Activated CD4-positive, CD25-positive, alpha-beta regulatory T cell (primary cell): ENCODE measurements at places on chromosomes 7 and 10.

DNA sequence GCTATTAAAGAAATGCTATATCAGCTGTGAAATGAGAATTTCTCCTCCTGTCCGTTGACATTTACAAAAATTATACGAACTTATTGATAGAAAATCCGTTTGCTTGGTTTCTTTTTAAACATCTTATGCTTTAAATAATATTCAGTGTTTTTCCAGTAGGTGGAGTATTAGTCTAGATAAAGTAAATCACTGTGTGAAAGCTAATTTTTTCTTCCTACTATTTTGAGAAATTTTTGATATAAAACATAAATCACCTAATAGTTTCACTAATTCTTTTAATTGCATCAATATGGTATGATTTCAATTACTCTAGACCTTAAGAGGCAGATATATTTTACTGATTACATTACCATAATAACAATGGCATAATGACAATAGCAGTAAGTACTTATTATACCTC is 335.2 kb upstream of the C7orf33 start:
- DNase-seq: no peak

- DNase-seq: no peak
Observed at GRCh38 chr7:28815369-28815927, 142.7 kb downstream of the TRIL start.

DNA sequence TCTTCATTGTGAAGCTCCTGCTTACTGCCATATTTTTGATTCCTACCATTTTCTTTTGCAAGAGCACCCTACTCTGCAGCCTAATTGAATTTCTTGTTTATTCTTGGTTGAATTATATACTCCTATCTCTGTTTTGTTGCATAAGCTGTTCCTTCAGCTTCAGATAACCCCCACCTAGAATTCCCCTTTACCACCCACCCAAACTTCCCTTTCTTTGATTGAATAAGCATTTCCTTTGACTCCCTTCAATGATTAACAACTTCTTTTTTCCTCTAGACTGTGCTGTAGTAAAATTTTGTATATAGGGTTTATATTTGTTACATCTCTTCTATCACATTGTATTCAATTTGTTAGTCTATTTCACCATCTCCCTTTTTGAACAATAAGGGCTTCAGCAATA is 168.1 kb downstream of the GPR37 start:
- DNase-seq: no peak

DNA sequence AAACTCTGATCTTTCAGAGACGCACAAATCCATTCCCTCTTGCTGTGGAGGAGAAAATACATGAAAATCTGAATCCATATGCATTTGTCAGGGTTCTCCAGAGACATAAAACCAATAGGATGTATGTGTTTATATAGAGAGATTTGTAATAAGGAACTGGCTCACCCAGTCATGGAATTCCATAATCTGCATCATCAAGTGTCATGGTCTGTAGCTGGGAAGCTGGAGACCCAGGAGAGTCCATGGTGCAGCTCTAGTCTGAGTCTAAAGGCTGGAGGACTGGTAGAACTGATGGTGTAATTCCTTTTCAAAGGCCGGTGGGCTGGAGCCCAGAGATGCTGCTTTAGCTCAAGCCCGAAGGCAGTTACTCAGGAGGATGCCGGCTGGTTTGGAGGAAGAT is 134.0 kb downstream of the TCF7L2 start:
- DNase-seq: no peak

GRCh38 chr7:3028758-3029093 is 14.9 kb downstream of the CARD11 start:
- no peak for DNase-seq

DNA sequence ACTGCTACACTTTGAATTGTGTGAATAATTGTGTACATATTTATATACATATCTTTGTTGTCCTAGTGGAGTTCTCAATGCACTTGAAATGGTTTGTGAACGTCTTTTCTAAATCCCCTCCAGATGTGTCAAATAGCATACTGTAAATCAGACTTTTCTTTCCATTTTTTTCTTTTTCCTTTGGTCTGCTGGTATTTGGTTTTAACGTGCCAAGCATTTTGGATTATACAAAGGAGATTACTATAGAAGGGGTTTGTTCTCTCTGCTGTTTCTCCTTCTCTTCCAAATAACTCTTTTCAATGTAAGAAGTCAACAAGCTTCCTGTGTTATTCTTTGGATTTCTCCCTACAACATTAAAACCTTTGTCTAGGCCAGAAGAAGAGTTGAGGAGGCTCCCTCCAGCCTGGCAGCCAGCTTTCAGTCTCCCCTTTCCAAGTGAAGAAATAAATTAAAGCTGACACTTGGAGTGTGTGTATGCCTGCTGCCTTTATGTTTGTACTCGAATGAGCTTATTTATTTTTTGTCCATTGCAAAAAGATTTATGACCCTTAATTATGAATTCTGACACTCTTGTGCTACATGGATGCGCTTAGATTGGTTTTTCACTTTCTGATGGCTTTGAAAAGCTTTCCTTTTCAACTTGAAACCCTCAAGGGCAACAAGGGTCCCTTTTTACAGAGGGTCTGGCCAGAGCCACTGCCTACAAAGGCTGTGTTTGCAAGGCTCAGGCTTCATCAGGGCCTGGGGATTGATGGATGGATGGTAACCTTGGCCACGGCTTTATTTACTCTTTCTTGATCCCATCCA is 107.8 kb downstream of the RAB18 start:
- no peak for DNase-seq

- DNase-seq: no peak
Observed at GRCh38 chr10:63265222-63265617, 132.1 kb downstream of the NRBF2 start.

DNA sequence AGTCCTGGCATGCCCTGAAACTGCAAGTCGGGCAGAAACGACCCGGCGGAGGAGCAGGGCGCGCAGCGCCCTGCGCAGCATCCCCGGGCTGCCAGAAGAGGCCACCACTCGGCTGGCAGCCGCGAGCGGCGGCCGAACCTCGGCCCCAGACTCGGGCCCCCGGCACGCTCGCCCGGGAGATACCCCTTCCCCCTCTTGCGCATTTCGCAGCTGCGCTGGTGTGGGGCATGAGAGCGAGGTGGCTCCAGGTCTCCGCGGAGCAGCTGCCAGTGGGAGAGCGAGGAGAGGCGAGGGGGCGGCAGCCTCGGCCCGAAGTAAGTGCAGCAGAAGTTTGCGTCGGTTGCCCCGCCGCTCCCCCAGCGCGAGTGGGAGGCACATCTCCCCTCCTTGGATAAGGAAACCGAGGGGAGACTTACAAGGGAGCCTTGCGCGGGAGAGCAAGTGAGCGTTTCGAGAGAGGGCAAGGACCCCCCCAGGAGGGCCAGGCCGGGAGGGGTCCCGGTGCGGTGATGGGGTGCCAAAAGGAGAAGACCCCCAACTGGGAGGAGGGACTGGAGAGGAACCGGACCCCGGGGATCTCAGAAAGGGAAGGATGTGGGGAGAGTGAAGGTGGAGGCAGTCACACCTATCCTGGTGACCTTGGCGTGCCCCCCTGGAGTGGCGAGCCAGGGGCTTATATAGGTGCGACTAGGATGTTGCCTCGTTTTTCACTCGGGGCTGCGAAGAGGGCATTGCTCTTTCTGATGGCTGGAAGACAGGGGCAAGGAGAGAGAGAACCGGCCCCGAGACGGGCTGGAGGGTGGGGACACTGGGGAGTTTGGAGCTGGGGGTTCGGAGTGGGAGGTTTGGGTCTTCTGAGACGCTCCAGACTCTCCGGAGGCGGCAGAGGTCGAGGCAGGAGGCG is 256.3 kb downstream of the OTUD1 start:
- DNase-seq: no peak

GRCh38 chr7:124686543-124687171 is 78.9 kb downstream of the GPR37 start:
- no peak for DNase-seq

- no peak for DNase-seq
Observed at GRCh38 chr7:4621396-4621795, 60.7 kb upstream of the FOXK1 start.

GRCh38 chr7:92661651-92662050 is 71.5 kb upstream of the FAM133B start:
- no peak for DNase-seq

DNA sequence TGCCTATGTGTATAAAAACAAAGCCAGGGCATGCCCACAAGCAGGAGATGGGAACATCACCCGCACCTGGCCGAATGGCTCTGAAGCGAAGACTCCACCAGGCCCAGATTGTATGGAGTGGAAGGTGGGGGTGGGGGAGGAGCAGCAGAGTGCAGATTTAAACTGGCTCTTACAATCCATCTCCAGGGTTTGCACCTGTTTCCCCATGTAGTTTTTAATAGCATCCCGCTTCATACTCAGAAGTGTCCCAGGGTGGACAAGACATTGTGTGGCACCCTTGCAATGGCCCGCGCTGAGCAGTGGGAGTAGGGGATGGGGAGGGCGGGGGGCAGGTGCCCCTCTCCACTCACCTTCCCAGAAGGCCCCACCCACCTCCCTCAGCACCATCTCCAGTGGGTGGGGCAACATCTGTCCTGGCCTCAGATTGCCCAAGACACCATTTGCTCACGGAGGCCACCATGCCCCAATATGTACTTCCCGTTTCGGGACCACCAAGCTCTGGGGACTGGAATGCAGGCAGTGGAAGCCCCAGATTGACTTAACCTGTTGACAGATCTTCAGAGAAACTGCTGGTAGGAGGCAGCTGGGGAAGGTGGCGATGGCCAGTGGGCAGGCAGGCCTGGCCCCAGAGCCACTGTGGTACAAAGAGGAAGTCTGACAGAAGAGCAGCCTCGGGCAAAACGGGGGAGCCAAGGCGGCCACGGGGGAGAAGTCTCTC is 23.0 kb downstream of the VSIR start:
- no peak for DNase-seq

DNA sequence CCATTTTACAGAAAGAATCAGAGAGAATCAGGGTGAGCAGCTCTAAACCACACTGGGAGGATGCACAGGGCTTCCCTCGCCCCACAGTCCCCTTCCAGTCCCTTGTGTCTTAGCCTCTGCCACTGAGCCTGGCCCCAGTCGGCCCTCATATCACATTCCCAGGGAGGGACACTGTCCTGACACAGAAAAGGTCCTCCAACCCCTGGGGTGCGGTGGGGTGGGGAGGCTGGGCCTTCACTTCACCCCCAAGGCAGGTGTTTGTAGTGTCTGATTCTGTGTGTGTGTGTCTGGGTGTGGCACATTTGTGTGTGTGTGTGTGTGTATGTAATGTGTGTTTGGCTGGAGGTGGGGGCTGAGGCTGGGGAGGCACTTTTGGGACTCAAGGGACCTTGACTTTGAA is 1.8 kb upstream of the KCP start:
- no peak for DNase-seq

- no peak for DNase-seq
Observed at GRCh38 chr10:43667317-43667731, 18.6 kb upstream of the ZNF32 start.

DNA sequence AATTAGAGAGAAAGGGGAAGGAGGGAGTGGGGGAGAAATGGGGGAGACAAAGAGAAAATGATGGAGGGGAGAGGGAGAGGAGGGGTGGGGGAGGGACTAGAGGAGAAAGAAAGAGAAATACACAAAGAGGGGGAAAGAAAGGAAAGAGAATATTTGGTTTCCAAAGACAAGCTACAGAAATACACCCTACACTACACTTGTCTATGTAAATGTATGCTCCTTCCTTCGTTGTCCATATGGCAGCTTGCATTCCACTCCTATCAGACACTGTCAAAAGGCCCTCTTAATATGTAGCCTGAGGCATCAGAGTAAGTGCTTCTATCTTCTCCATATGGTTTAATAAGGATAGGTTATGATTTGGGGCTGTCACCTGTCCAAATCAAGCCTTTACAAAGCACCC is 92.8 kb upstream of the FEZF1 start:
- no peak for DNase-seq

GRCh38 chr10:129845111-129845753 is 118.8 kb downstream of the EBF3 start:
- DNase-seq: no peak

DNA sequence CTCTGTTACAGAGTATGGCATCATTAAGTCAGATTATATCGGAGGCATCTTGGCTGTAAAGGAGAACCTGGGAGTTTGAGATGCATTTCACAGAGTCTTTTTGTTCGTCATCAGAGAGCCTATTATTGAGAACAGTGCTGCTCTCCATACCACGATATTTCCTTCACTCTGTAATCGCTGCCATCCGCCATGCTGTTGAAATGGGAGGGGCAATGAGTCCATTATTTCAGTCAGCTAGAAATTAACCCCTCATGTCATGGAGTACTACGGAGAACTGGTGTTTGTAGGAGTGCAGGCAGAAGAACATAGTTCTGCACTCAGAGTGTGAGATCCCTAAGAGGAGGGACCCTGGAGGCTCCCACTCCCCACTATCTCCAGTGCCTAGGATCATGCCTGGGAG is 59.2 kb downstream of the SLC16A12 start:
- no peak for DNase-seq

DNA sequence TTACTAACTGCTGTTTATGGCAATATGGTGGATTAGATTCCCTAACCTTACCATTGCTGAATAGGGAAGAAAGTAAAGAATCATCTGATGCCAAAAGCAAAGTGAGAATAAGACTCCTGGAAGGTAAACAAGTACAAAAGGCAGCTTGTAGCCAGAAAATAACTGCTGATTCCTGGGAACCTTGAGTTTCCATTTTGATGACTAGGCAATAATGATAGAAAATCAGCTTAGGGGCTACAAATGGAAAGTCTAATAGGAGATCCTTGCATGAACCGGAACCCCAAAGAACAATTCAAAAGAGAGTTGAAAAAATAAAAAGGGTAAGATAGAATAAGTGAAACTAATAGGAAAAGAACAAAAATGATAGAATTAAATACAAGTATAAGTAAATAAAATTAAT is 316.4 kb downstream of the PHTF2 start:
- DNase-seq: no peak

DNA sequence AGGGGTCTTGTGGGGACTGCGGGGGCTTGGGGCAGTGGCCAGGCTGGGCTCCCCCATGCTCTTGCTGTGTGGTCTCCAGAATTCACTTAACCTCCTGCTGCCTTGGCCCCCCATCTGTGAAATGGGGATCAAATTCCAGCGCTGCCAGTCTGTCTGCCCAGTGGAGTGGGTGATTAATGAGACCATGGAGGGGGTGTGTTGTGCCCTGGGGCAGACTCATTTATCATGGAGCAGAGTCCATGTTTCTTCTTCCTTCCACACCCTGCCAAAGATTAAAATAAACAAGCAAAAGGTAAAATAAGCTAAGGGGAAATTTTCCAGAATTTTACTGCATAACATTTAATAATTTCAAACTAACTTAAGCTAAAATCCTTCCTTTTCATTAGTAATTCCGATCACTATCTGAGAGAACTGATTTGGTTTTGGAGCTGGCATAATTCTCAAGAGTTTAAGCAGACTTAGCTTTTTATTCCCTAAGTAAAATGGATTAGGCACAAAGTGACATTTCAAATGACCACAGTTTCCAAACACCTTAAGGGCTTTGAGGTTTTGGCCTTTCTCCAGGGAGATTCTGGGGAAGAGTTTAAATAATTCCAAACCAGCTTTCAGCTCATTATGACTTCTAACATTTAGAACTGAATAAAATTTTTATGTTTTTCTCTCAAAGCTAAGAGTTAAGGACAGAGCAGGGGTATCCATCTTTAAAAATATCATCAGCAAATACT is 211.9 kb downstream of the CXCL12 start:
- no peak for DNase-seq

GRCh38 chr7:135366843-135367508 is 133.3 kb downstream of the STRA8 start:
- no peak for DNase-seq
